ENCODE measurements at places on chromosomes 3 and 15.

- no peak for DNase-seq
Observed at GRCh38 chr15:48465410-48465809, 134.2 kb downstream of the DUT start.

- peak; percentile 14 for DNase-seq
Observed at GRCh38 chr3:4613366-4613765, 120.2 kb downstream of the ITPR1 start.

DNA sequence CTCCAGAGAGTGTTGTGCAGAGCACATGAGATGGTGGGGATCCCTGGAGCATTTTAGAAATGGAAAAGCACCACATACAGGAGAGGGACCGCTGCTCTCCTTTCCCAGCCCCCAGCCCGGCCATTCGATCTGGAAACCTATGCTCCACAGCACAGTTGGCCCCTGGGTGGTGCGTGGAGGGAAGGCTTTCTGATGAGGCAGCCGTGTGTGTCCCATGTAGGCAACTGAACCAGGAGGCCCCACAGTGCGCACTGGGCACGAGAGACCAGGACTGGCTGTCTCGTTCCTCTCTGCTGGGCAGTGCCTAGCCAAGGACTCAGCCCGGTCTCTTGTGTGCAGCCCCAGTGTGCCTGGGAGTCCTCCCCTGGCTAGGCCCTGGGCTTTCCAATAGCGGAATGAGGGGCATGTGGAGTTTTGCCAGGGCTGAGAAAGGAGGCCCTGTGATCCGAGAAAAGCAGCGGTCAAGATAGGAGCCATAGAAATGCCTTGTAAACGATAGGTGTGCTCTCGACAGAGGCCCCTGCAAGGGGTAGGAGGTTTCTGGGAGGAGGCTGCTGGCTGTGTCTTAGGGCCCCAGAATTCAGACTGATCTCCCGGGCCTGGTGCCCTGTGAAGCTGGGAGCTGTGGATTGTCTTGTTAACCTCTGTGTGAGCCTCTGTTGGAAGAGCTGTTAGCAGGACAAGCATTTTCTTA, 39.0 kb downstream of the CHDH start:
- DNase-seq: no peak

DNA sequence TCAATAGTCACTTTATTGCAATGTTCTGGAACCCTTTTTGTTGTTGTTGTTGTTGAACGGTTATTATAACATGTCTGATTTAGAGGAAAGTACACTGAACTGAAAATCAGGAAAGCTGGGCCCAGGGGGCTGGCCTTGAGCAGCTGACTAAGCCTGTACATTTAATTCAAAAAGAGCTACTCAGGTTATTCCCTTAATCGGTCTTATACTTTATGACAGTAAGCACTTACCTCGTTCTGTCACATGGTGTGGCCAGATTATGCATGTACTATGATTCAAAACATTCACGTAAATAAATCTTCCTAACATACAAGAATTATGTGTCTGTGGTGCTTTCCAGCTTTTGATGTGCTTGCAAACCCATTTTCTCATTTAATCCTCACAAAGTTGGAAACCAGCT, 382.5 kb upstream of the TPRG1 start:
- DNase-seq: peak; percentile 64

GRCh38 chr3:14324224-14324944, 78.0 kb upstream of the SLC6A6 start:
- DNase-seq: no peak

DNA sequence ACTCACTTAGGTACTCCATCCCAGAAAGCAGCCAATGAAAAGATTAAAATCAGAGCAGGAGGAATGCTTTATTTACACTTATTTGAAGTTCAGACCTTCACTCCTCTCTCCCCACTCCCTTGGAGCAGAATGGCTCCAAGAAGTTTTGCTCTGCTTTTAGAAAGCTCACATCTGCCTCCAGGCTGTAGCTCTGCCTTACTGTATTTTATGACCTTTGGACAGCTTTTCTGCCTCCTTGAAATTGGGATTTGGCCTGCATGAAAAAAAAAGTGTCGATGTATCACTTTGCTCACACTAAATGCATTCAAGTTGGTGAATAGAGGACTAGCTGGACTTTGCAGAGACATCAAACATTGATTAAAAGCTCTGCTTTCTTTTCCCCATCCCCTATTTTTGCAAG, 95.3 kb downstream of the SLC9A9 start:
- DNase-seq: no peak

DNA sequence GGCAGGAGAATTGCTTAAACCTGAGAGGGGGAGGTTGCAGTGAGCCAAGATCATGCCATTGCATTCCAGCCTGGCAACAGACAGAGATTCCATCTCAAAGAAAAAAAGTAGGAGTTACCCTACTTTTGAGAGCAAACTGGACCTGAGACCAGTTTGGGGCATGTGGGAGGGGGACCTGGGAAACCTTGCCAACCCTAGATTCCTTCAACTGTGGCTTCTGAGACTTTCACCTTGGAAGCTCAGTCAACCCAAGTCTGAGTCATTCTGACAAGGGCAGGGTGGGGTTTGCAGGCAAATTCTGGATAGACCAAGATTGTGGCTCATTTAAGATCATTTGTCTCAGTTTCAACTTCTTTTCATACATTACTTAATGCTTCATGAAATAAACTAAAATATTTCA, 23.8 kb upstream of the SIAH2 start:
- no peak for DNase-seq

DNA sequence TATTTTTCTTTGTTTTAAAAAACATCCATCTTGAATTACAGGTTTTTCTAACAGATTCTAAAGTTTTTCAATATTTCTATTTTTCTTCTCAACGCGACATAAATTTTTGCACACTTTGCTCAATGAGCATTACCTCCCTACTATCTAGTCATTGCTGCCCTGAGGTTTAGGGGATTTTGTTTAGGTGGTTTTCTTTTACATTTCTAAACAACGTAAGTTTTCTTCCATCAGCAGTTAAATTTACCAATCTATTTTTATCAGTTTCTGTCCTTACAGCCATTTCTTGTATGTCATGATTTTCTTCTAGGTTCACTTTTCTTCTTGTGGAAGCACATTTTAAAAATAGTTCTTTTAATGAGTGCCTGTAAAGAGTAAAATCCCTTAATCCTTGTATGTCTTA, 49.2 kb upstream of the CCR2 start:
- DNase-seq: no peak

Data from cardiac fibroblast (primary cell).